ENCODE measurements at places on chromosomes 4 and X.

GRCh38 chr4:109966891-109967481 lies 54.3 kb downstream of the EGF start:
- DNase-seq: no peak

GRCh38 chrX:84876876-84877275 lies 126.8 kb upstream of the APOOL start:
- no peak for DNase-seq

GRCh38 chr4:105605493-105605892 lies 53.1 kb downstream of the ARHGEF38 start:
- DNase-seq: no peak

DNA sequence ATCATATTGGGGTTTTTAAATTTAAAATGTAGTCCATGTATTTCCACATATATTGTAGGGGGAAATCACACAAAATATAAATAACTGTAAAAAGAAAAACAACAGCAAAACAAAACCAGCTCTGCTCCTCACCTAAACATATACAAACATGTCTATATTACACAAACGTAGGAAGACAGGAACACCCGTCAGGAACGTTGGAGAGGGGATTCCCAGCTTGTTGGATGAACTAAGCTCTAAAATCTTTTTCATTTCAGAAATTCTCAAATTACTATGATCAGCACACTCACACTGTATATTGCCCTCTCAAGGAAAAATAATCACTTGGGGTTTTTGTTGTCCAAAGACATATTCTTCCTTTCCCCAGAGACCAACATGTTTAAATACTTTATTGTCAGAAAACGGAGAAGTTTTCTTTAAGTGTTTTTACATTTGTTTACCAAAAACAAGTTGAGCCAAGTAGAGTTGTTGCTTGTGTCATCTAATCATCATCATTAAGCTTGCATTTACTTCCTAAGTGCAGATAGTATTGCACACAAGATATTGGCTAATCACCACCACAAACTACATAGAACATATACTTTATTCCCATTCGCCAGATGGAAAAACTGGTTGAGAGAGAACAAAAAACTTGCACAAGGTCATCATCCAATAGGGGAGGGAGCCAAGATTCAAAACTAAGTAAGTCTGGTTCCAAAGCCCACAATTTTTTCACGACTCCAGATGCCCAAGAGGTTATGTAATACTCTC lies 2.4 kb upstream of the TLR10 start:
- no peak for DNase-seq

- no peak for DNase-seq
These were observed 28.4 kb upstream of the TNIP3 start for GRCh38 chr4:121192480-121192879.

DNA sequence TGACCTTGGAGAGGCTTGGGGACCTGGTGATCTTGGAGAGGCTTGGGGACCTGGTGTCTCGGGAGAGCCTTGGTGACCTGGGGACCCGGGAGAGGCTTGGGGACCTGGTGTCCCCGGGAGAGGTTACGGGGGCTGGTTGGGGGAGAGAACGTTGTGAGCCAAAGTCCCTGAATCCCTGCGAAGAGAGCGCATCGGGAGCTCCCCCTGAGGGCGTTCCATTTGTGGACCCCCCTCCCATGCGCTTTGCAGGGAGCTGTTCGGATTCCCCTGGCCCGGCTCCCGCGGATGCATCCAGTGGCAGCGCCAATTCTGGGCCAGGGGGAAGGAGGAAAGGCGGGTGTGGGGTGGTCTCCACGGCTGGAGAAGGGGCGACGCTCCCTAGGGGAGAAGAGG lies 13.3 kb downstream of the SHOX start:
- DNase-seq: no peak

DNA sequence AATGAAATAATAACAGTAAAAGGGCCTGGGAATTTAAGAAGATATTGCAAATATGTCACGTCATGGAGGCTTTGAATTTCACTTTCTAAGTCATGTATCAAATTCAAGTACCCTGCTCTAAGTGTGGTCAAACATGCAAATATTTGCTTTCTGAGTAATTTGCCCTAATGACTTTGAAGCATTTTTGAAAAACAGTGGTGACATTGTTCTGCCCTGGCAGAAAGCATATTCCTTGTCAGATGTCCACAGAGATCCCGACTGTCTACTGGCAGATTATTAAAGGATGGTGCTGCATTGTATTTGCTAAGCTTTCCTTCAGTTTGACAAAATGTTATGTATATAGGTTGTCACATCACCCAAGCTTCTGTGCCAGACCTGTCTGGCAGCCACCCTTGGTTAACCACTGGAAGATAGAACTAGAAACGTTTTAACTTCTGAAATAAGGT lies 92.5 kb downstream of the ANK2 start:
- no peak for DNase-seq

- DNase-seq: no peak
These were observed 2.7 kb downstream of the EFNB1 start for GRCh38 chrX:68831405-68832100.

- no peak for DNase-seq
These were observed 24.8 kb upstream of the EOLA2 start for GRCh38 chrX:149962859-149963757.

- no peak for DNase-seq
These were observed 490.9 kb upstream of the INTU start for GRCh38 chr4:127141856-127142255.

DNA sequence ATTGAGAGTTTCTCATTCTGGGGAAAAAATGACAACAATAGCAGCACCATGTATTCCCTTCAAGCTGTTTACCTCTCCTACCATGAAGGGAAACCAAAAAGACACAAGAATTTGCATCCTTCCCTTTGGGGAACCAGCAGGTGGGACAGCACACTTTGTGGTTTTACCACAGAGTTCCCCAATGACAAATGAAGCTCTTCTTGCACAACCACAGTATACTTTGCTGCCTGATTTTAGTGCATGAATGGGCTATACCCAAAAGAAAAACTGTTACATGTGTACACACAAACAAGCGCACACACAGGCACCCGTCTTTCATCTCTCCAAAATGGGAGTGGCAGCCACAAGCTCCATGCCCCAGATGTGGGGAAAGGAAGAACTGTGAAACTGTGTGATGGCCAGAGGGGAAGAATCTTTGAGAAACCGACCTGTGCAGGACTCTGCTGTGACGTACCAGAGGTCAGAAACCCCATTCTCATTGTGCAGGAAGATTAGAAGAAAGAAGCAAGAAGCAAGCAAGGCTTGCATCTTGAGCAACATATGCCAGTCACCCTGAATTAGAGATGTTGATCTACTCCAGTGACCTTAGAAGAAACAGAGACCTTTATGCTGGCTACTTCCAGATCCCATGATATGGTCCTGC lies 2.7 kb upstream of the MAML3 start:
- no peak for DNase-seq

- DNase-seq: no peak
These were observed 32.7 kb upstream of the NKRF start for GRCh38 chrX:119638725-119639471.

DNA sequence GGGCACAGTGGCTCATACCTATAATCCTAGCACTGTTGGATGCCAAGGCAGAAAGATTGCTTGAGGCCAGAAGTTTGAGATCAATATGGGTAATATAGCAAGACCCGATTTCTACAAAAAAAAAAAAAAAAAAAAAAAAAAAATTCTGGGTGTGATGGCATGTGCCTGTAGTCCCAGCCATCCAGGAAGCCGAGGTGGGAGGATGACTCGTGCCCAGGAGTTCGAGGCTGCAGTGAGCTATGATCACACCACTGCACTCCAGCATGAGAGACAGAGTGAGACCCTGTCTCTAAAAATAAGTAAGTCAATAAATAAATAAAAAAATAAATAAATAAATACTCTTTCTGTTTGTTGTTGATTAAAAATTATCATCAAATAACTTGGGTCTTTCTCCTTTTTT lies 62.4 kb upstream of the BMPR1B start:
- no peak for DNase-seq

GRCh38 chrX:100395781-100396180 lies 14.3 kb downstream of the PCDH19 start:
- DNase-seq: no peak

DNA sequence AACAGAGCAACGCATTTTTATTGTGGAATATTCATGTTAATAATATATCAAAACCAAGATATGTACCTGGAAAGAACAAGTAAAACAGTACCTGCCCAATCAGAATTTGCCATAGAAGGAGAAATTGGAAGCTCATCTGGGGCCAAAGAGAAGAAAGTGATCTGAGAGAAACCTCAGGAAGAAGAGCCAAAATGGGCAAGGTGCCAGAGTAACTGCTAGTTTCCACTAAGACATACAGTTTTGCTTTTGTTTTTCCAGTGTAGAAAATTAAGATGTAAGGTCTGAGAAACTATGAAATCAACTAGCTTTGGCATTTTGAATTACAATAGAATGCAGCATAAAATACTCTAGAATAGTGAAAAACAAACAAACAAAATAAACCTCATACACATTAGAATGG lies 2201.2 kb downstream of the ARAP2 start:
- DNase-seq: no peak

DNA sequence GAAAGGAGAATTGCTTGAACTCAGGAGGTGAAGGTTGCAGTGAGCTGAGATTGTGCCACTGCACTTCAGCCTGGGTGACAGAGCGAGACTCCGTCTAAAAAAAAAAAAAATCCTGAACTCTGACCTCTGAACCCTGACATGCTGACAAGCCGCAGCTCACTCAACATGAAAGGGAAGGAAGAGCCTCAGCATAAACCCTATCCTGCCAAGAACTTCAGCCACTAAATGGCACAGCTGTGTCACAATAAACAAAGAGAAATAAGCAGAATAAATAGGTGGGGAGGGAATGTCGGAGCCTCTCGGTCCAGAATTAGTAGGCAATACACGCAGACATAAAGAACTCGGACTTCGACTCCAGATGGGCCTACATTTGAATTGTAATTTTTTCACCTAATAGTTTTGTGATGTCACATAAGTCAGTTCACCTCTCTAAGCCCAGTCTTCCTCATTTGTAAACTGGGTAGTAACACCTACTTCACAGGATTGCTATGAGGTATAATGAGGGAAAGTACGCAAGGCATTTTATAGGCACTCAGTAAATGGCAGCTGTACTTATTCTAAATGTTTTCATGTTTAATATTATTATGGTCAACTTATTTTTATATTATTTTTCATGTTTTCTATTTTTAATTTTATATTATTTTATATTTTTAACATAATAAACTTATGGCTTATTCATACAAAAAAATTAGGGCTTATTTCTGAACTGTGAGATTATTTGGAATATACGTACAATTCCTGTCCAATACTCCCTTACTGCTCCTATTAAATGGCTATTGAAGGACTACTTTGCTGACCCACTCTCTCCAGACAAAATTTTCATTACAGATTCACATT lies 243.4 kb downstream of the SCFD2 start:
- DNase-seq: no peak

- DNase-seq: no peak
These were observed 148.7 kb downstream of the SPATA18 start for GRCh38 chr4:52199574-52200338.

DNA sequence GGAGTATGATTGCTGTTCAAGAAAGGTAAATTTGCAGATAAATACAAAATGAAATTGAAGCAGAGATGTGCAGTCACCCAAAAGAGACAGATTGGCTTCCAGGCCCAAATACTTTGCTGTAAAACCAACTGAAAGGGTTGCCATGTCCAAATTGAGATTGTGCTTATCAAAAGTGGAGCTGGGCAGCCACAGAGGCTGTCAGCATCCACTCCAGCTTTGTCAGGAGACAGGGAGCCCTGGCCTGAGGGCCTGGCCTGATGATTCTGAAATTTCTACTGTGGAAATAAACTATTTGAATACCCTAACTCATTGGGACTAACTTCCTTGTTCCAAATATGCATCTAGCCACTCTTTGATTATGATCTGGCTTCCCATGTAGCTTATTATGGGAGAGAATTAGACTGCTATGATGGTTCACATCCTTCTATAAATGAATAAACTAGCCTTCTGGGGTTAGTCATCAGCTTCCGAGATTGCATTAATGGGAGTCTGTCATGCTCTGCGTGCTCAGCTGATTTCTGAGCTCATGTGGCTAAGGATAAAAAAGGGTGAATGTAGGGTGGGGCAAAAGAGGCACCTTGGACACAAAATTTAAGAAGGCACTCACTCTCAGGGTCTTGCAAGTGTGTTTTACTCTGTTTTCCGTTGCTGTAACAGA lies 48.2 kb downstream of the SLC34A2 start:
- no peak for DNase-seq
